ENCODE measurements at places on chromosomes 12 and 14.
A peak's percentile ranks its signal among the peaks of the same experiment; 100 is the strongest.

- DNase-seq, result no peak
These were observed 25.0 kb downstream of the GCH1 start for GRCh38 chr14:54877703-54878021.

- peak; percentile 2 for DNase-seq
These were observed 2.1 kb upstream of the KRT72 start for GRCh38 chr12:52603314-52603713.

GRCh38 chr14:100147691-100148464 is 11.6 kb downstream of the DEGS2 start:
- no peak for DNase-seq

DNA sequence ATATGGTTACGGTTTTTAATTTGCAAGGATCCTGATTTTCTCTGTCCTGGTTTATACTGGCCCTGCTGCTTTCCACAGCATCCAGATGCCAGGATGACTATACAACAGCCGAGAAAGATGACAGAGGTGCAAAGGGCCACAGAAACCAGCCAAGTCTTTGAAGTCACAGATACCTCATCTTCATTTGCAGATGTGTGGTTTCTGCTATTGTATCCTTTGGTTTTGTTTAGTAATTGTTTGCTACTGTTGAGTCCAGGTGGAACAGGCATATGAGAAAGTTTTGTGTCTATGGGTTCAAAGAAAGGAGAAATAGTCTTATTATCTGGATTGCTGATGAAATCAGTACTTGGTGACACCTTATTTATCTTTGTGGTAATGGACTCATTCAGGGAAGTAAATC is 17.3 kb upstream of the KLHL42 start:
- no peak for DNase-seq

DNA sequence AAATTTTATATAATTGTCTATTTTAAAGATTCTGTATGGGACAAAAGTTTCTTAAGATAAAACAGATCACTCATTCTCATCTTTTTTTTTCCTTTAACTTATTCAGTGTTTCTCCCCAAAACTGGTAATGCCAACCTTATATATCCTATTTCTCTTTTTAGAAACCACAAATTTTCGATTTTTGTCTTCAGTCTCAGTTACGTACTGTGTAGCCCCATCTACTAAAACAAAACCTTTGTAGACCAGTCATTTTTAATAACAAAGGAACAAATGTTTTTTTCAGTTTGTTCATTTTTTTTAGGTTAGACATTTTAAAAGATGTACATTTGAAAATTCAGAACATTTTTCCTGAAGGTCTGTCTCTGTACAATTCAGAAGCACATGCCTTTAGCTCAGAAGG is 18.2 kb downstream of the PNMA1 start:
- no peak for DNase-seq

GRCh38 chr12:84661786-84662185 is 250.8 kb downstream of the SLC6A15 start:
- DNase-seq, result peak; percentile 58

DNA sequence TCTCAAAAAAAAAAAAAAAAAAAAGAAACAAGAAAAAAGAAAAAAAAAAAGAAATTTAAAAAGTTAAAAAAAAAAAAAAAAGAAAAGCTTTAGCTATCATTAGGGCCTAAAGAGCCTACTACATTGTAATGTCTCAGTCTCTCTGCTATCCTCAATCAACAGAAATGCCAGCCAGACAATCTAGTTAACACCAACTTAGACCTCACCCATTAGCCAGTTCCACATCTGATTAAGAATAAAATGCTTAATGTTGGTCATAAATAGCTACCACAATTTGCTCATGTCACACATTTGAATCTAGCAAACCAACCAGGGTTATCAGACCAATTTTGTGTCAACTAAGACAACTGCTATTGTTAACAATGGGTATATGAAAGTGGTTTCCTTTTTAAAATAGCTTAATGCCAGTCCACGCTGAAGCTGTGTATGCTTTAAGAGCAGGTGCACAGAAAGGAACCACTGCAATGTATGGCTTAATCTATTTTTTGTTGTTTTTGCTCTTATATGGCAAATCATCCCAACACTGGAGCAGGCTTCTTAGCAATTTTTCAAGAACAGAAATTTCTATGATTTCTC is 45.5 kb upstream of the SELPLG start:
- DNase-seq, result no peak

- no peak for DNase-seq
These were observed 3.1 kb downstream of the GPR33 start for GRCh38 chr14:31484754-31485153.

DNA sequence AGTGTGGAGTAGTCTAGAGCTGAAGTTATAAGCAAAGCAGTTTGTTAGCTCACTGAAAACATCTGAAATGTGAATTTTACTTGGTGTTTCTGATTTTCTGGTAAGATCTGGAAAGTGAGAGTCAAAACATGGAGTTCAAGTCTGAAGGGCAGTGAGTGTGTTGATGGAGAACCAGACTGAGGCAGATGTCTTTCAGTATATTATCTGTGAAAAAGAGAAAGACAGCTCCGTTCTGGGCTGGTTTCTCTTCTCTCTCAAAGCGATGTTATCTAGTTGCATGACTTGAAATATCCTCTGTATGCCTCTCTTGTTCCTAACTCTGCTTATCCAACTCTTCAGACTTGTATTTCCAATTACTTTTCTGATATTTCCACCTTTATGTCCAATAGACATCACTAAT is 381.9 kb upstream of the RGS6 start:
- no peak for DNase-seq
